ENCODE measurements at places on chromosomes 6 and 20. TPM values are rescaled to one million over a fixed set of nuclear protein-coding genes. Genes with fewer than 3 reads are reported as not detected.
A peak's percentile ranks its signal among the peaks of the same experiment; 100 is the strongest.

DNA sequence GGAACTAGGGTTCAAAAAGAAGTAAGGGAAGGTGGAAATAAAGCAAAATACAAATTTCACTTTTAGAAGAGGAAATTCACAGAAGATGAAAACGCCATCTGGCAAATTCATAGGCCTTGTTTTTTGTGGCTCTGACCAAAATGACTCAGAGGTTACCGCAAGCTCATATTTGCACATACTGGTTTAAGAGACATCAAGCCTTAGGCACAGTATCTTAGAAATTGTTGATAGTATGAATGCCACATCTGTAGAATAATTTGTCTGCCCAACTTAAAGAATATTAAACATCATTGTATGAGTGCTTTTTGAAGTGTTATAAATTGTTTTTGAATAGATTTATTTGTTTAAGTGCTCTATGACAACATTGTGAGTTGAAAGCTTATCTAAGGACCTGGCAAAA lies 10.6 kb downstream of the TAAR1 start:
- H3K4me1 ChIP-seq, result peaks cover 3% of the 10 kb centered on the region
- no peaks in the 10 kb centered on the region for H3K36me3 ChIP-seq
- H3K27me3 ChIP-seq, result no peaks in the 10 kb centered on the region
- H3K27ac ChIP-seq, result no peak overlapping the region

The FRS3 gene
- total RNA-seq, result 3.1 TPM

DNA sequence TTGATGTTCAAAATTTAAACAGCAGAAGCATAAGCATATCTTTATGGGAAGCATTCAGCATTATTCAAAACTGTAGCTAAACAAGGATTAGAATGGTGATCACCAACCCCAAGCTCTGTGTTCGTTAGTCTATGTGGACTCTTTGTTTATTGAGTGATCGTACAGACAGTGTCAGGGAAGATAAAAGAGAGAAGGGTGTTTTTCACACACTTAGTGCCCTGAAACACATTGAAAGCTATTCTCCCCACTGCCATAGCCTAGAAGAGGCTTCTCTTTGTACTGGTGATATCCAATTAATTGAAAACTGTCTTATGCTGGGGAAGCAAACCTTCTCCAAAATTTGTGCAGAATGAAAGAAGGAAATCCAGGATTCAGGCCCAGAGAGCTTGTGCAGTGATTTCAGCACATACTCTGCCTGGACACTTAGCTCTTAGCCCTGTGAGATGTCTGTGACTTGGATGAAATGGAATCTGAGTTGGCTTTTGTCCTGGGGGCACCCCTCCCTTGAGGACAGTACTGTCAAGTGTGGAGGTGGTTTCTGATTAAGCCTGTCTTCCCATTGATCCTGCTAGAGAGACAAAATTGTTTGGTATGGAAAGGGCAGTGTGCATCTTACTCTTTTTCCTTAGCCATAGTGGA lies 125.7 kb upstream of the MTHFD1L start:
- peaks cover 9% of the 10 kb centered on the region for H3K27me3 ChIP-seq
- H3K4me1 ChIP-seq, result peaks cover 4% of the 10 kb centered on the region
- H3K4me3 ChIP-seq, result no peak overlapping the region
- DNase-seq, result no peak

The SNAP25 gene
- not detected for total RNA-seq

DNA sequence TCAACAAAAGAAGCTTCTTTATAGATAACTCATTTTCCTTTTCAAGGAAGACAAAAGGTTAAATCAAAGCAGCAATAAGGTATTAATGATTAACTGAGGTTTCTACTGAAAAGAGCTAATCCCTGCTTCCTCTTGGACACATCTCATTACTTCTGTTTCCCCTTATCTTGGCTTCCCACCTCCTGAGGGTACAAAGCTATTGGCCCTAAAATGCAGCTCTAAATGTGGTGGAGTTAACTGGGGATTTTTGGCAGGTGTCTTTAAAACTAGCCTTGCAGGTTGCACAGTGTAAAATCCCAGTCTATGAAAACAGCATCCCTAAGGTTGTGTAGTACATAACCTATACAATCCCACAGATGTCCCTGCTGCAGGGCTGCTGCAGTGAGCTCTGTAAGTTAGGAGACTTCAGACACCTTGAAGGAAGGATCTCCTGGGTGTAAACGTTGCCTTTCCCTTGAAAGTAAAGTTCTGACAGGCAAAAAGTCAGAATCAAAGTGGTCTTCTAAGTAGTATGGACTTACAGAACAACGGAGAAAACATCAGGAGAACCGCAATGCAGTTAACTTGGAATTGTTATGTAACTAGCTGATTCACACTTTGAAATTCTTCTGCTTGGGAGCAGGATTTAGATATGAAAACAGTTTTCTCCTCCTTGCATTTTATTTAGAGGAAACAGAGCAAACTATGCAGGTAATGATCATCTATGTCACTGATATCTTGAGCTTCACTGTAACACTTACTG lies 71.7 kb upstream of the TRAF3IP2 start:
- H3K36me3 ChIP-seq, result peaks cover 37% of the 10 kb centered on the region
- H3K27me3 ChIP-seq, result no peaks in the 10 kb centered on the region
- no peak overlapping the region for H3K27ac ChIP-seq
- H3K4me1 ChIP-seq, result peaks cover 27% of the 10 kb centered on the region
- no peak overlapping the region for H3K4me3 ChIP-seq

The ANKRD66 gene
- not detected for total RNA-seq

GRCh38 chr20:51616060-51616459 lies 73.5 kb upstream of the NFATC2 start:
- H3K4me1 ChIP-seq, result no peaks in the 10 kb centered on the region
- H3K27me3 ChIP-seq, result no peaks in the 10 kb centered on the region
- H3K4me3 ChIP-seq, result no peak overlapping the region
- H3K36me3 ChIP-seq, result no peaks in the 10 kb centered on the region
- no peak overlapping the region for H3K27ac ChIP-seq
- DNase-seq, result no peak

DNA sequence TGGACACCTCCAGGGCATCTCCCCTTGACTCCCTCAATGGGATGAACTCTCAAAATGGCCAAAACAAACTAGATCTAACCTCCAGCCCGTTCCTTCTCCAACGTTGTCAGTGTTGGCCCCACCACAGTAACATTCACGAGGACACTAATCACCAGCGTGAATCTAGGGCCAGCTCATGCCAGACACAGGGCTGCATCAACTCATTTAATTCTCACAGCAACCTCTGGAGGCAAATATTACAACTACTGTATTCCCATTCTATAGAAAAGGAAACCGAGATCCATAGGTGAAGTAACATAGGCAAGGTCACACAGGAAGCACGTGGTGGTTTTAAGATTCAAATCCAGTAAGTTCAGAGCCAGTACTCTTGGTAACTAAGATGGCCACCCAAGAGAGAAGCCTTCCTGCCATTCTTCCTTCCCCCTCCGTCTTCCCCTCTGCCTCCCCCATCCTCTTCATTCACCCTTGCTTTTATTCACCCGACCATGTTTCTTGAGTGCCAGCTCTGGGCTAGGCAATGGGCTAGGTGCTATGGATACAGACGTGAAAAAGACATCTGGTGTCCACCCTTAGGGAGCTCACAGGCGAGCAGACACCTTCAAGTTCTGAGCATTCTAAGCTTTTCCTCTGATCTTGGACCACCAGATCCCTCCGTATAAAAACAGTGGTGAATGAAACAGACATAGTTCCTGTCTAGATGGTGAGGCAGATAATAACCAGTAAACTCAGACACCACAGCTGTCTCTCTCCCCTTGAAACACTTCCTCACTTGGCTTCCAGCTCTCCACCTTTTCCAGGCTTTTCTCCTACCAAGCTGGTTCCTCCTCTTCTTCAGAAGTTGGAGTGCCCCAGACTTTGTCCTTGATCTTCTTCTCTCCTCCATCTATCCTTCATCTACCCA lies 9.6 kb downstream of the CCM2L start:
- H3K27me3 ChIP-seq, result peaks cover 77% of the 10 kb centered on the region
- H3K4me3 ChIP-seq, result peak overlapping the region; percentile 67
- no peak overlapping the region for H3K27ac ChIP-seq
- peaks cover 8% of the 10 kb centered on the region for H3K4me1 ChIP-seq
- H3K36me3 ChIP-seq, result no peaks in the 10 kb centered on the region

DNA sequence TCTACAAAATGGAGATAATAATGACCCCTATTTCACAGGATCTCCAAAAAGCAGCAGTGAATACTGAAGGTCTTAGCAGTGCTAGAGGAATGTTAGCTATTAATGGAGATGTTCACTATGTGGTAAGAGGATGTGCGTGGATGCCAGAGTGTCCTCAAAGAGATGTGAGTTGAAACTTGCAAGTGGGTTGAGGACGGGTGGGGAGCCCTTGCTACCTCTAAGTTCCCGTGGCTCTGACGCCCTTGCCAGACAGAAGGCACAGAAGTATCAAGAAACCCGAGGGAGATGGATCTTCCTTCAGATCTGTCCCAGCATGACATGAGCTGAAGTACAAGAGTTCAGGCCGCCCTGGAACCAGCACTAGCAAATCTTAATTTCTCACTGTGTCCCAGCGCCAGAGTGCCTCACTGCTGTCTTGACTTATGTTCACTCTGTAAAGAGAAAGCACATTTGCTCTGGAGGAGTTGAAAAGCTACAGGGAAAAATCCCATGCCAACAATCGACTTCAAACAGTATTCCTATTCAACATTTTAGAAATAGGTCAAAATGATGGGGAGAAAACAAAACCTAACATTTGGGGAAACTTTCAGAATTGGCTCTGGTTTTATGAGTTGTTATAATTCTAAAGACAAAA lies 59.5 kb downstream of the FYN start:
- H3K4me1 ChIP-seq, result peaks cover 74% of the 10 kb centered on the region
- H3K27ac ChIP-seq, result peak overlapping the region; percentile 86
- peak overlapping the region; percentile 44 for H3K4me3 ChIP-seq

DNA sequence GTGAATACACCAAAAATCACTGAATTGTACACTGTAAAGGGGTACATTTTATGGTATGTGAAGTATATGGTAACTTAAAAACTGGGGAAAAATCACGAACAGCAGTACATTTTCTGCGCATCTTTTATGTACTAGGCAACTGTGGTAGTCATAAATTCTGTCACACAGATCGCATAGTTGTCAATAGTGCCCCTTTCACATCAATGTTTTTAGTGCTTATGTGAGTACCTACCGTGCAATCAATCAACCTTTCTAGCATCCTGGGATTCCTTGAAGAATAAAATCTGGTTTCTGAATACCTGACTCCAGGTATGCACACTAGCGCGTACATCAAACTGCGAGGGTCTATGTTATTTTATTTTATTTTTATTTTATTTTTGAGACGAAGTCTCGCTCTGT lies 637 bp upstream of the RPF2 start:
- DNase-seq, result no peak
- peak overlapping the region; percentile 97 for H3K27ac ChIP-seq
- H3K27me3 ChIP-seq, result no peaks in the 10 kb centered on the region
- H3K4me1 ChIP-seq, result peaks cover 31% of the 10 kb centered on the region
- peaks cover 39% of the 10 kb centered on the region for H3K36me3 ChIP-seq

The PTGIS gene
- total RNA-seq, result 0.08 TPM

DNA sequence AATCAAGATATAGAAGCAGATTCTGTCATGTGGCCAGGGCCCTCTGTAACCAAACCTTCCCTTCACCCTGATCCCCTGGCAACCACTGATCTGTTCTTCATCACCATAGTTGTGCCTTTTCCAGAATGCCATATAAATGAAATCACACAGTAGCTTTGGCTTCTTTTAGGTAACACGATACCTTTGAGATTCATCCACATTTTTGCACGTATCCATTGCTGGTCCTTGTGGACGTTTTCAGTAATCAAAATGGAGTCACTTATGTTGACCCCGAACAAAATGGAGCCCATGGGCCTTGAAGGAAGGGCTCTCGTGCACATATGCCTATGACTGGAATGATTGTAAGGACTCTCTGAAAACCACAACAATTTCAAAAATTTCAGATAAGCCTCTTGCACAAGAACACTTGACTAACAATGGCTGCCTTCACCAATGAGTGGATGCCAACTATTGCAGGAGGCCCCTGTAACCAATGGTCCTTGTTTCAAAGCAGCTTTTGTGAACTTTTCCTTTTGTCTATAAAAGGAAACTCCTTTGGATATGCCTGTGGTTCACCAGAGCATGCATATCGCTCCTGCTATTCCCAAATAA lies 84.3 kb upstream of the RALY start:
- DNase-seq, result no peak
- peaks cover 6% of the 10 kb centered on the region for H3K27me3 ChIP-seq
- peaks cover under 1% of the 10 kb centered on the region for H3K4me1 ChIP-seq
- no peaks in the 10 kb centered on the region for H3K36me3 ChIP-seq
- H3K4me3 ChIP-seq, result no peak overlapping the region
- H3K27ac ChIP-seq, result no peak overlapping the region
